ENCODE measurements at places on chromosomes 6 and 20.

- peak; percentile 81 for DNase-seq
These were observed 140.8 kb upstream of the PTPN1 start for GRCh38 chr20:50369225-50370035.

DNA sequence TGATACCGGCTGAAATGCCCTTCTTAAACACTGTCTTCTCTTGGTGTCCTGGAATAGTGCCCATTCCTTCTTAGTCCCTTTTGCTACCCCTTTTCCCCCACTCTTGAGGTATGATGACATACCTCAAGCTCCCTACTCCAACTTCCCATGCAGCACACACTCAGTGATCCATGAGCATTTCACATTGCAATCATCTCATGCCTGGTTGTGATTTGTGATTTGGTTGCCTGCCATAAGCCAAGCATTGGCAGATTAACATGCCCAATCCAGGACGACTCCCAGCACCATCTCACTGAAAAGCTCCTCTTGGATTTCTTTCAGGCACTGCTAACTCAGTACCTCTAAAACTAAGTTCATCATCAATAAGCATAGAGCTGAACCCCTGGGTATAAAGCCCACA lies 14.7 kb upstream of the PTPRA start:
- no peak for DNase-seq

GRCh38 chr6:45156075-45156474 lies 172.1 kb upstream of the RUNX2 start:
- DNase-seq: peak; percentile 6

GRCh38 chr6:159929819-159930218 lies 39.0 kb downstream of the MAS1 start:
- DNase-seq: peak; percentile 14

DNA sequence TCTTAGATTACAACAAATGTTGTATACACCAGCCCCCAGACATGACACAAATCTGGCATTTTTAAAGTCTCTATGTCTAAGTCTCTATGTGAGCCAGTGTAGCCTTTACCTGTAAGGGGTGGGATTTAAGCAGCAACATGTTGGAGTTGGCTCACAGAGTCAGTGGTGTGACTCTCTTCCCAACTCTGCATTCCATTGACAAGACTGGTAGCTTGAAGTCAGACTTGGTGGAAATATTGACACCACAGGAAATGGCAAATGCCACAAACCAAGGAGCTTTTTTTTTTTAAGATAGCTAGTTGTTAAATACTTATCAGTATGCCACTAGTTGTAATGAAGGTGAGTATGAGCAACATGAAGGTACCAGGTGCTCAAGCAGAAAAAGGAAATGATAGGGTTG lies 103.1 kb upstream of the SMLR1 start:
- no peak for DNase-seq

DNA sequence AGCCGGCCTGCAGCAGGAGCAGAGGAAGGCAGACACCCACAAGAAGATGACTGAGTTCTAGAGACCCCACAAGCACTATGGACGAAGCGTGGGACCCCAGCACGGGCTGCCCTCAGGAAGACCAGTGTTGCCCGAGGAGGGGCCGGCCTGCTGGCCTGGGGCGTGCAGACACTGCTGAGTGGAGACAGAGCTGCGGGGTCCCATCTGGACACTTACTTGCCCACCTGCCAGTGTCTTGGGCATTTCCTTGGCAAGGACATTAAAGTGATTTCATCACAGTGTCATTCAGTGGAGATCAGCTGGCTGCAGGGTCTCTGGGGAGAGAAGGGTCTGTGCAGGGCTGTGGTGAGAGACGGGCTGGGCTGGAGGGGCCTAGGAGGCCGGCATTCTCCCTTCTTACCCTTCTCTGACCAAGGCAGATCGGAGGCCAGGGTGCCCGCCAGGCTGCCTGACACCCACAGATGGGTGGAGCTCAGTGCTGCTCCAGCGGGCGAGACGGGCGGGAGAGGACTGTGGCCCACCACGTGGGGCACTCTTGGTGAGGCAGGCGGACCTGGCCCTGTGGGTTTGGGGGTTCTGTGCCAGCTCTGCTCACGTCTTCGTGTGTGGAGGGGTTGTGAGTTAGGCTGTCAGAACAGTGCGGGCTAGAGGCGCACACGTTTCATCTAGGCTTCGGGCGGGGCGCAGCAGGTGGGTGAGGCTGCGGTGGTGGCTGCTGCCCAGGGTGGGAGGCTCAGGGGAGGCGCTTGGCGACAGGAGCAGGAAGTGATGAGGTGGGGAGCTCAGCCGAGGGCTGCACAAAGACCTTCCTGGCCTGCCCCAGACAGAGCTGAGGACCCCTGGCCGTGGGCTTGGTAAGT lies at the start of gene LIME1:
TSS of gene LIME1 (plus strand) at position 806 of the 860 bp plus-strand sequence. CDS start 886 bp downstream, outside the sequence.
- no peak for DNase-seq

GRCh38 chr6:167564416-167565250 lies 239.7 kb downstream of the TTLL2 start:
- no peak for DNase-seq

- DNase-seq: no peak
These were observed 73.3 kb downstream of the ADGRG6 start for GRCh38 chr6:142374965-142375733.

DNA sequence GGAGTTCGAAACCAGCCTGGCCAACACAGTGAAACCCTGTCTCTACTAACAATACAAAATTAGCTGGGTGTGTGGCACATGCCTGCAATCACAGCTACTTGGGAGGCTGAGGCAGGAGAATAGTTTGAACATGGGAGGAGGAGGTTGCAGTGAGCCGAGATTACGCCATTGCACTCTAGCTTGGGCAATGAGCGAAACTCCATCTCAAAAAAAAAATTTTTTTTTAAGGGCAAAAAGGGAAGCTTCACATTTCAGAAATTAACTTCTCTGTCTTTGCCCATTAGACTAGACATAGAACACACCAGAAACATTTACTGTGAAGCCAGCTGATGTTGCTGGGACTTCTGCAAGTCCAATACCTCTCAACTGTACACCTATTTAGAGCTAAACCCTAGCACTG lies 90.8 kb upstream of the HDAC2 start:
- no peak for DNase-seq

- DNase-seq: no peak
These were observed 304.2 kb downstream of the ADGRG6 start for GRCh38 chr6:142605922-142606485.

DNA sequence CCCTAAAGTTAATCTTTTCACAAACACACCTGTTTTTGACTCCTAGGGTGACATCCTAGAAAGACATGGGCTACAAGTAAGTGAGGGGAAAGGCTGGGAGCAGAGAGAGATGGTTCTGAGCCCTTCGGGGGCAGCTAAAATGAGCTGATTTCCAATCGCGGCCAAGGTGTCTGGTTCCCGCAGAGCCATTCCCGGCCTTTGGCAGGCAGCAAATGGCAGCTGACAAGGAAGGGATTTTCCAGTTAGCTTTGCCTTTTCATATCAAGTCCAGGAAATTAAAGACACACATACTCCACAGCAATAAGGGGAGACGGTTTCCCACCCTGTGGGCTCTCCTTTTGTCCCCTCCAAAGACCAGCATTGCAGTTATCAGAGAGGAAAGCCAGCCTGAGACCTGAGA lies 228.5 kb downstream of the ZMYND8 start:
- no peak for DNase-seq

DNA sequence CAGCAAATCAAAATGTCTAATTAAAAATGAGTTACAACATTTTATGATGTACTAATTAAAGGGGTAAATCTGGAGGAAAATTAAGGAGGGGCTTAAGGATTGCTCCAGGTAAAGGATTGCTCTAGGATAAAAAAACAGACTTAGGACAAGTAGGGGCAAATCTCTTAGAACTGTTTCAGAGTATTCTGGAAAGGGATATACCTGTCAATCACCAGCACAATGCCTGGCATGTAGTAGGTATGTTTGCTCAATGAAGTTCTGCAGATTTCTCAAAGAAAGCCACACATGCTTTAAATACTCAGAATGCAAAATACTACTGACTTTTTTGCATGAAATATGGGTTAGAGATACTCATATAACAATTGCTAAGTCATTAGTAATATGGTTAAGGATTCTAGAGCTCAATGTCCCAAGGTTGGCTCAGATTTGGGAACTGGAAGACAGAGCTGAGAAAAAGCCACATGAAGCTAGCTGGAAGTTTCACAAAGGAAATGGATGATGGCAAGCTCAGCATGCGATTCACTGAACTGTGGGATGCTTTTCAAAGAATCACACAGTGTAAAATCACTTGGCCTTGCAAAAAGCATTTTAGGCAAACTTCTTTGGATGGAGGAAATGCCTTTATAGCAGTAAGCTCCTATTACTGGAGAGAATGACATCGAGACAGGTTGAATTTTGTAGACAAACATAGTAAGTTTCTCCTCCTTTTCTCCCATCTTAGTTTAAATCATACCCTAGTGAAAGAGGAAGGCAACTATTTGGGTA lies 72.8 kb downstream of the MAP3K5 start:
- DNase-seq: no peak

GRCh38 chr6:19342616-19343015 lies 494.6 kb upstream of the ID4 start:
- no peak for DNase-seq

- DNase-seq: no peak
These were observed 35.1 kb downstream of the SNAP25 start for GRCh38 chr20:10253780-10254179.

Data from NCI-H510A (cell line).